Heart left ventricle (tissue), 16 donors: ENCODE measurements at places on chromosomes 11 and 22. TPM values are rescaled to one million over a fixed set of nuclear protein-coding genes. Genes with fewer than 3 reads are reported as not detected.

DNA sequence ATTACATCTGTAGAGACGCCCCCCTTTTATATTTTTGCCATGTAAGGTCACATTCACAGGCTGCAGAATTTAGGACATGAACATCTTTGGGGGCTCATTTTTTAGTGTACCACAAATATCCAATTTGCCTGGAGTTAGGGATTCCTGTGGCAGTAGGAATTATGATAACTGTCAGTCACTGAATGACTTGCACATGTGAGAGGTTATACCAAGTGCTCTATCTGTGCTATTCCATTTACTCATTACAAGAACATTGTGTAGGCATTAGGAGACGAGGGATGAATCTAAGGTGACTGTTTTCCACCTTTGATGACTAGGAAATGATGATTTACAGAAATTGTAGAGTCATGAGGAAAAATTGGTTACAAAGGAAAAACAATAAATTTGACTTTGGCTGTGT is 79.3 kb downstream of the LIF start:
- DNase-seq: no peak

- no peak for DNase-seq
Measured at GRCh38 chr11:71502871-71503435, 24.1 kb upstream of the KRTAP5-7 start.

DNA sequence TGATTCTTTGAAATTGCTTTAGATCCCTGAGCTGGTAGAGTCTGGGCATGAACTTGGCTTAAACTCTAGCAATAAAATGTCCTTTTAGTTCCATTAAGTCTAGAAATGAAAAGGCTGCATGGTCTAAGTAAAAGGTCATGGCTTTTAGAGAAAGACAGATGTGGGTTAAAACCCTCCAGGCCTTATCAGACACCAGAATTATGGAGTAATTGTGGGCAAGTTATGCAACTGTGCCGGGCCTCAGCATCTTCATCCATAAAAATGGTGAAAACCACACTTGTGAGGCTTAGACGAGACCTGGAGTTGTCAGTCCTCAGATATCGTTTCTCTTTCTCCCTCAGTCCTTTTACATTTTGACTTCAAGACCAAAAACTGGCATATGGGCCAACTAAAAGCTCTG is 597.9 kb upstream of the KIRREL3 start:
- no peak for DNase-seq

GRCh38 chr11:111407652-111408051 is 28.6 kb upstream of the POU2AF1 start:
- DNase-seq: no peak

- DNase-seq: peak; percentile 93
Measured at GRCh38 chr22:41403532-41404318, 22.0 kb downstream of the TEF start.

- DNase-seq: no peak
Measured at GRCh38 chr11:128898580-128899344, 7.6 kb downstream of the KCNJ5 start.

DNA sequence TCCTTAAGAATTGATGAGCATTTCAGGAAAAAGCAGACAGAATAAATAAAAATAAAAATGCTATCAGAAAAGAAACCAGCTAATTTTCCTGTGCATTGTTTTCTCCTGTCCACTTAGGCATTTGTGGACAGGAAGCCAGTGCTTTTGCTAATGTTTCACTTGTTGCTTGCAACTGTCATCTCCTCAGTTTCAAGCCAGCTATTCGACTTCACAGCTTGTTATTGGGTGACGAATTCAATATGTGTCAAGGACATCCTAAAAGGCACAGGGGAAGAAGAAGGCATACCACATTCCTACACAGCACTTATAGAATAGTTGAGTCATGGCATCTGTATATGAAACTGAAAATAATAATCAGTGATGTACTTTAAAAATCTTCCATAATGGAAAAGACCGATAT is 530.6 kb upstream of the KIRREL3 start:
- DNase-seq: no peak

DNA sequence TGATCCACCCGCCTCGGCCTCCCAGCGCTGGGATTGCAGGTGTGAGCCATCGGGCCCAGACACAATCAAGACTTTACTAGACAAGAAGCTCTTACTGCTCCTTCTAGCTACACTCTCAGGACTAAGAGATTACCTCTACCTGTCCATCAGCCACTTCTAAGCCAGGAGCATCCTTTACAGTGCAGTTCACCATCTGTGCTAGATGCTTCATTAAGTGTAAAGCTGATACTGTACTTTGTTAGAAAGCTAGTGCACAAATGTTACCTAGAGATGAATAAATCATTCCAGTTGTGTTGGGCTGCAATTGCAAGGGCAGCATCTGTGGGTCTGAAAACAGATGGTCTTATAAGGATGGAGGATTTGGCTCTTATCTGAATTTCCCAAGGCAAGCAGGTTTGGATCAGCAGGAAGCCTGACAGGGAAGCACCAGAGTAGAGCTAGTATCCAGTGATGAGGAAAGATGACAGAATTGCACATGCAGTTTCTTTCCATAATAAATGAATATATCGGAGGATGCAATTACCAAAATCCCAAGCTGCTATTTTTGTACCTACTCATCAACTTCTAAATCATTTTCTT is 58.3 kb downstream of the FAM168A start:
- DNase-seq: no peak

DNA sequence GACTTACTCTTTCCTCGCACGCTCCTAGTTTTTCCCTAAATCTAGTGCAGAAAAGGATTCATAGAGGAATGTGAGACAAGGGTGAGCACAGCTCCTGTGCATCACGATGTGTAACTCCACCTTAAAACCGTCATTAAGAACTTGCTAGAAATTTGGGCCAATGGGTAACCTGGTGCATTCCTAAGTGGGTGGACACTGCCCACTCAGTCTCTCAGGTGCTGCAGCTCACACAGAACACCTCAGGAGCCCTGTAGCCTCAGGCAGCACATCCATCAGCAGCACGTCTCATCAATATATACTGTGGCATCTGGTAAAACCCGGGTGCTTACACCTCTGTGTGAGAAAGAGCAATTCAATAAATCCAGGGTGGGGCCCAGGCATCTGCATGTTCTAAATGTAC is 12.4 kb downstream of the POU2AF3 start:
- DNase-seq: no peak

DNA sequence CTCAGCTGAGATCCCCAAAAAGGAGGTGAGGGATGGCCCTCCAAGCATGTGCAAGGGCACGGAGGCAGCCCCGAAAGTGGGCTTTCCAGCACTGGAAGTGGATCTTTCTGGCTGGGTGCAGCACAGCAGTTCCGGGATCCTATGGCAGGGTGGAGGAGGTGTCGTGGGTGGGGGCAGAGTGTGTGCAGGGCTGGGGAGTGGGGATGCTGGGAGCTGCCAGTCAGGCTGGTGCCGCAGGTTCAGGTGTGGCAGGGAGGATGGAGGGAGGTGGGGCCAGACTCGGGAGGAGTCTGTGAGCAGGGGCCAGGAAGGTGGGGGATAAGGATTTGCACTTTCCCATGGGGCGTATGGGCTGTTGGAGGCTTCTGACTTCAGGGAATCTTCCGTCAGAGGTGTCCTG is 60.2 kb downstream of the CACNA1I start:
- DNase-seq: no peak

DNA sequence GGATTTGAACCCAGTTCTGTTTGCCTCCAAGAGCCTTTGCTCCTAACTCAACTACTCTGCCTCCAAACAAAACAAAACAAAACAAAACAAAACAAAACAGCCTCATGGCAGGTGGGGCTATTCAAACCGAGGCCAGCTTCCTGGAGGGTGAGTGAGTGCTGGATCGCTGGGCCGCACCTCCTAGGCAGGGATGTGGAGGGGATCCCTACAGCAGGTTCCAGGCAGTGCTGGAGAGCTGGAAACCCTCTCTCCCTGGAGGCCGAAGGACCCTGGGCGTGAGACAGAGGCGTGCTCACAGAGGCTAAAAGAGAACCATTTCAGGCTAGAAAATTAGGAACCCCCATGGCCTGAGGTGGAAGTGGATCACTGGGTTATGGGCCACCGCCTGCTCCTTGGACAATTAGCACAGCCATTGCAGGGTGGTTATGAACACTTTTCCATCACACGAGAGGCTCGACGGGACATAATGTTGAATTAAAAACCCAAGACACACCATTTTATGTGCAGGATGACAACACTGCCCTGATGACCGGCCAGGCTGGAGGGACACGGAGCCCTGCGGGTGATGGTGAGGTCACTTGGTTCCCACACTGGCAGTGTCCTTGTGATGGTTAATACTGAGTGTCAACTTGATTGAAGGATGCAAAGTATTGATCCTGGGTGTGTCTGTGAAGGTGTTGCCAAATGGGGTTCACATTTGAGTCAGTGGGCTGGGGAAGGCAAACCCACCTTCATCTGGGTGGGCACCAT is 35.2 kb downstream of the SHISAL1 start:
- no peak for DNase-seq

DNA sequence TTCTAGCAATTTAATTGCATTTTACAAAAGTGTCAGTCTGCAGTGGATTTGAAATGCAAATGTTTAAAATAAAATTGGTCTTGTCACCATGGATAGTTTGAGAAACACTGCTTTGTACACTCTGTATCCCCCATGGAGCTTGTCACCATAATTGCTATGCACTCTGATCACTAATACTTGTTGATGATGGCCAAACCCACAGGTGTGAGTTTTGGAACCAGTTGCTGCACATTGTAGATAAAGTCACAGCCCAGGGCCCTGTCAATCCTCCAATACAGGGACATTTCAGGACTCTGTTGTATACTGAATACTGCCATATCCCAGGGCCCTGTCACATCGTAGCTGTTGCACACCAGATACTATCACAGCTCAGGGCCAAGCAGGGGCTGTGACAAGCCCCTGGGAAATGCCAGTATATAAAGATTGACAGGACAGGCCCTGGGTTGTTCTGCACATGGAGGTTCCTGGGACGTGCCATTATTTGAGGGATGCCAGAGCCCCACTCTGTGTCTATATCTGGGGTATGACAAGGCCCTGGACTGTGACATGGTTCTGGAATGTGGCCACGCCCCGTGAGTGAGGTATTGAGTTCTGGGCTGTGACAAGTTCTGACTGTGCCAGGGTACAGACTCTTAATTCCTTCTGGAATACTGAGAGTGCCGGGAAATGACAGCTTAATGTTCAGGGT is 27.9 kb upstream of the SMPD1 start:
- DNase-seq: peak; percentile 93

GRCh38 chr11:91394727-91395414 is 829.7 kb upstream of the FAT3 start:
- no peak for DNase-seq

DNA sequence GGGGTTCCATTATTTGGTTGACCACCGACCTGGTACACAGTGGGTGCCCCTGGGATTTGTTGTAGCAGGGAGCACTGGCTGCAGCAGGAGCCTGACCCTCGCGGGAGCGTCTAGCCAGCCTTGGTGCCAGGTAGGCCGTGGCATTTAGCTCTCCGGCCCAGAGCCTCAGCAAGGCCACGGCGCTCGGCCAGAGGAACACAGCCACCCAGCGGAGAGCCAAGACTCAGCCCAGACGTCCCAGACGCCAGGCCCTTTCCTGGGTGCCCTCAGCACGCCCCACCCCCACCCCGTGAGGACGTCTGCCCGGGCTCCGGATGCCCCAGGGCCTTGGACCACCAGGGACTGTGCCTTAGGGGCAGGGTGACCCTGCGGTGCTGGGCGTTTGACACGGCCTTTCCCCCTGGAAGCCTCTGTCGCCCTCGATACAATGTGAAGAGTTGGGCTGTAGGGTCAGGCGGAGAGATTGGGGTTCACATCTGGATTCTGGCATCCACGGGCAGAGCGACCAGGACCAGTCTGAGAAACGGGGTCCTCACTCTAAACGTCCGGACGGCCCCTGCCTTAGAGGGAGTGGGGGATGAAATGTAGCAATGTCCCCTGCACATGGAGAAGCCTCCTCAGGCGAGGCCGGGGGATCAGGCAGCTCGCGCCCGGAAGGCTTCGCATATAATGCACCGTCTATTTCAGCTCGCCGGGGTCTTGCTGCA is 99.2 kb upstream of the FGF3 start:
- DNase-seq: no peak

DNA sequence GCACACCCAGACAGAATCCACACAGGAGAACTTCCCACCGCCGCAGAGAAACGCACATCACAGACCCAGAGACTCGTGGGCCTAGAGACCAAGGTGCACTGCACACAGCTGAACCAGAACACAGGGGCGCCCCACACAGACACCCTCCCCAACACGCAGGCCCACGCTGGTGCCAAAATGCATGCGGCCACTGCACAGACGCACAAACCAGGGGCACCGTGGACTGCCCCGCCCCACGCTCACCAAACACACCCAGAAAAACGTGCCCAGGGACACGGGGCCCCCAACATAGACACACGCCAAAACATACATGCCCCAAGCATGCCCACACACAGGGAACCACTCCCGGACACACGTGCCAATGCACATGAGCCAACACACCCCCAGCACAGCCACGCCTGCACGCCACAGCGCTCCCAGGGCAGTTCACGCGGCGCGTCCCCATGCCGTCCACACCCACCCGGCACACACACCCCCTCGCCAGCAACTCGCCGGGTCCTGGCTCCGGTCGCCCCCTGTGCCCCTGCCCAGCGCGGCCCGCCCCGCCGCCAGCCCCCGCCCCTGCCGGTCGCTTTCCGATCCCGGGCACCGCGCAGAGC is 7.8 kb downstream of the ELFN2 start:
- no peak for DNase-seq

- DNase-seq: no peak
Measured at GRCh38 chr11:123132881-123133280, 62.2 kb downstream of the CLMP start.

DNA sequence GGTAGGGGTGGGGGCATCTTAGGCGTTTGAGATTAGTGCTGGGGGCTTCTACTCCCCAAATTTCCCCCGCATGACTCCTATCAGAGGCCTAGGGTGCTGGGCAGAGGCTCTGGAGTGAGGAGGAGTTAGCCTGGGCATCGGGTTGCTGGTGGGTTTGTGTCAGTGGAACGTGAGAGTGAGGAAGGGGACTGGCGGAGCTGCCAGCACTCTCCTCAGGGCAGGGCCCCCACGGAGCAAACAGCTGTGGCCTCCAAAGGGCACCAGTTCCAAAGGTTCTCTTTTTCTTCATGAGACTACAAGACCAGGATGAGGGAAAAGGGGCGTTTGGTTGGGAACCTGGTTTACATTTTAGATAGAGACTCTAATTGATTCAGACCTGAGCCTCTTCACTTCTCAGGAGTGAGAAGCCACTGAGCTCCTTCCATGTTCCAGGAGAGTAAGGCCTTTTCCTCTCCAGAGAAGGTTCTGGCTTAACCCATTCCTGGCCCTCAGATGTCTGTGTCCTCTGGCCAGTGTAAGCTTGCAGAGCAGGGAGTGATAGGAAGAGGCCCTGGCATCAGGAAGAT is 35.6 kb upstream of the CDON start:
- DNase-seq: no peak

HSCB gene
- 16.8 TPM for polyA plus RNA-seq

EWSR1 gene
- 138 TPM for polyA plus RNA-seq

HEPHL1 gene
- polyA plus RNA-seq: not detected

MRPL40 gene
- 119 TPM for polyA plus RNA-seq

SPI1 gene
- polyA plus RNA-seq: 4.3 TPM

CD3E gene
- 0.38 TPM for polyA plus RNA-seq

ENTHD1 gene
- not detected for polyA plus RNA-seq

TPBGL gene
- polyA plus RNA-seq: not detected
